Activated naive CD4-positive, alpha-beta T cell (primary cell): ENCODE measurements at places on chromosomes 7 and 10.

DNA sequence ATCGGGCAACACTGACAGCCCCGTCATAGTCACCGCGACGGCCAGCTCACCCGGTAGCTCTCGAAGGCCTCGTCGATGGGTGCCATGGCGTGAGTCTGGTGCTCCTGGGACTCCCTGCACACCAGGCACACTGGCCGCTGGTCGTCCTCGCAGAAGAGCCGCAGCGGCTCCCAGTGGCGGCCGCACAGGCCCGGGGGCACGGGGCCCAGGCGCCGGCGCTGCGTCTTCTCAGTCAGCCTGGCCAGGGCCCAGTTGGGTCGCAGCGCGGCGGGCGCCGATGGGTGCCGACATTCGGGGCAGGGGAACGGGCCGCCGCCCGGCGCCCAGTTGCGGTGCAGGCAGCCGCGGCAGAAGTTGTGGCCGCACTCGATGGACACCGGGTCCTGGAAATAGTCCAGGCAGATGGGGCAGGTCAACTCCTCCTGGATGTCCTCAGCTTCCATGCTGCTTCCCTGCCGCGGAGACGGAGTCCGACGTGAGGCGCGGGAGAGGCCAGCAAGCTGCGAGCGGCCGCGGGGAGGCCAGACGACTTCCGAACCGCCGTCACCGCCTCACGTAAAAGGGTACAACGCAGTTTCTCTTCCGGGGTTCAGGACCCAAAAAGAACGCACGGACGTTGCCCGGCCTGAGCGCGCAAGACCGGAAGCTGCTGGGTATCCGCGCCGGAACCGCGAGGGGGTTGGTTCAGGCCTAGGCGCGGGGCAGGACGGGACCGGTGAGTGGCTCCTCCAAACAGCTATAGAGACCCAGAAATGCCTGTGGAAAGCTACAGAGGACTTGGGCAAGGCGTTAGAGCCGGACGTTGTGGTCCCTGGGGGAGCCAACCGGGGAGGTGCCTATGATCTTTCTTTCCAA lies at the start of gene TRIM4:
TSS of gene TRIM4 (minus strand) at position 572 of the 855 bp plus-strand sequence. CDS start at position 443, 129 bp downstream.
- DNase-seq, result peak; percentile 66

- DNase-seq, result no peak
Measured at GRCh38 chr10:110643653-110644597, at the start of gene RBM20. TSS of gene RBM20 (plus strand) at chr10:110644336. CDS start at chr10:110644455, 119 bp downstream.

GRCh38 chr7:158779061-158780000 lies 50.0 kb downstream of the ESYT2 start:
- DNase-seq, result no peak

GRCh38 chr7:28483908-28484605 lies 71.7 kb downstream of the CREB5 start:
- DNase-seq, result no peak

- DNase-seq, result peak; percentile 57
Measured at GRCh38 chr10:88582806-88583583, at the start of gene RNLS. TSS of gene RNLS (minus strand) at chr10:88583318.

GRCh38 chr7:164882-165660 lies 27.3 kb upstream of the FAM20C start:
- no peak for DNase-seq

DNA sequence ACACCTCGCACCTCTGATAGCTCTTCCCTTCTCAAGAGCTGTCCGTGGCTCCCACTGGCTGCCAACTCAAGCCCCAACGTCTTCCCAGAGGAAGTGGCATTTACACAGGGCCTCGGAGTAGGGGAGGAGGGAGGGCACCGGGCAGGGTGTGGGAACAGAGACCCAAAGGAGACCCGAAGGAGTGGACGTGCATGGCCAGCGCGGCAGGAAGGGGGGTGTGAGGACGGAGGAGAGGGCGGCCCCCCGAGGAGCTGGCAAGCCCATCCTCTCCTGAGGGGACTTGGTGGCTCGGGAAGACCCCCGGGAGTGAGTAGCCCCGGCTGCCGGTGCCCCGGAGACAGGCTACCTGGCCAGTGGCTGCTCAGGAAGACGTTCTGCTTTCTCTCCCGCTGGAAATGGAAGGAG lies 85.9 kb downstream of the FOXL3 start:
- DNase-seq, result no peak

DNA sequence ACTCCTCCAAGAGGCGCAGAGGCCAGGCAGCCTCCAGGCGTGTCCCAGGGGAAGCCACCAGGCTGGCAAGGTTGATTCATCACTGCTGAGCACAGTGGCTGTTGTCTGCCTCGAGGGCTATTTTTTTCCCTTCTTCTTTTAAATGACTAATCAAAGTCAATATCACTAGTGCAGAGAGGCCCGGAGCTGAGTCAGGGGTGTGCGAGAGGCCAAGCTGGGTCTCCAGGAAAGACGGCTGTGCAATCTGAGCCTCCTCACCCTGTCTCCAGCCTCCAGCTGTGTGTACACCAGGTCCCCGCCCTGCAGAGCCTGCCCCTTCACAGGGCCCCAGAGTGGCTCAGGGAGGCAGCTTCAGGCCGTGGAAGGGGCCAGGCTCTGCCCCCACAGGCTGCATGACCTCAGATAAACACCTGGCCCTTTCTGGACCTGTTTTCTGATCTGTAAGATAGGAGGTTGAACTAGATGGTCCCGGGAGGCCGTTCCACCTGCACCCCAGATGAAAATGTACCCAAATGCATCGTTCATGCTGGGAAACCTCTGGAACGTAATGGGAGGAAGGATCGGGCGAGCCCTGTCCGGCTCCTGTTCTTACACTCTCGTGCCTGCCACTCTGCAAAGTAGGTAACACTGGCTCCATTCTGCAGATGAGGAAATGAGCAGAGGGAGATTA lies 3.7 kb downstream of the STX1A start:
- DNase-seq, result no peak

GRCh38 chr7:70539617-70540016 lies 592.3 kb upstream of the GALNT17 start:
- DNase-seq, result no peak

DNA sequence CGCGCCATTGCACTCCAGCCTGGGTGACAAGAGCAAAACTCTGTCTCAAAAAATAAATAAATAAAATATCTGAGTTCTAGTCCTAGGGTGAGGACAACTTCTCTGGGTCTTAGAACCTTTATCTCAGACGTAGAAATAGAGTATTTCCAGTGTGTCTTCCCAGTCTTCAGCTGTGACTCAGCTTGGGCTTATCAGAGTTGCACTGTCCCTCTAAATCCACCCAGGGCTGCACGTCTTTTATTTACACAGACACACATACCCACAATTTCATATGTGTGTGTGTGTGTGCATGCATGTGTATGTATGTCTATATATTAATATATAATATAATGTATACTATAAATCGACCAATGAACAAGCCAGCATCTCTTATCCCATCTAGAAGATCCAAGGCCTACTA lies 13.0 kb upstream of the PDIA4 start:
- DNase-seq, result no peak

DNA sequence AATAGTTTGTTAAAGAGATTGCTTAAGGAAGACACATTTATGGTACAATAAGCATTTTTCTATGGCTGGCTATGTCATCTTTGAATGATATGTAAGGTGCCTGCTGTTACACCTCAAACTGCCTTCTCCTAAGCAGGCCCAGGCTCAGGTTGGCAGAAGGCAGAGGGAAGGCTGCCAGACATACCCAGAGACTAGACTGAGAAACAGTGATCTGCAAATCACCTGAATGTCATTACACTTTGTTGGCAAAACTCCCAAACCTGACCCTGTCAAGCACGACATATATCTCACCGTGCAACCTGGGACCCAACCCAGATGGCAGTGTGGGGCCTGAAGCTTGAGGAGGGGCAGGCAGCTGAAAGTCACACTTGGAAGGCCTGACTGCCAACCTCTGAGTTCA lies 136.6 kb upstream of the TARP start:
- no peak for DNase-seq

- DNase-seq, result no peak
Measured at GRCh38 chr10:15137636-15138035, 30.9 kb downstream of the NMT2 start.

DNA sequence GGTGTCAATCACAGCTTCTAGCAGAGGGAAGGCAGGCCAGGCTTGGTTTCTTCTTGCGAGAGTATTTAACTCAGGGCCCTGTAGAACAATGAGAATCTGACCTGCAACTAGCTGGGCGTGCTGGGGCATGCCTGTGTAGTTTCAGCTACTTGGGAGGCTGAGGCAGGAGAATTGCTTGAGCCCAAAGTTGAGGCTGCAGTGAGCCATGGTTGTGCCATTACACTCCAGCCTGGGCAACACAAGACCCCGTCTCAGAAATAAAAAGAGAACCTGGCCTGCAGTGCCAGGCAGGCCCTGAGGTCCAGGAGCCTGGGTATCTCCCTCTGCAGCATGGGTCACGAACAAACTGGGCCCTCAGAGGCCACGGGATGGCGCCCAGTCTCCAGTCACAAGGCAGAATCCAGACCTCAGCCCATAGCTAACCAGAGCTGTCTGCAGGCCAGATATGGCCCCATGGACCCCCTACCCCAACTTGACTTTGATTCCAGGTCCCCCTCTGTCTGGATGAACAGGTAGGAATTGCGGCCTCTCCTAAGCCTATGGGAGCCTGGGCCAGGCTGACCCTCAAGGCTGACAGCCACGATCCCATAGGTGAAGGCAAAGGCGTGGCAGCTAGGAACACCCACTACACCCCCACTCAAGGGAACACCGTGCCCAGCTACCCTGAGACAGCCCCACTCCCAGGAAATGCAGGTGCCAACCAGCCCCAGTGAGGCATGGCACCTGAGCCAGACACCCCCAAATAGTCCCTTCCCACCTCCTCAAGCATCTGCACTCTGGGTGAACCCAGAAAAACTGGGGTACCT lies 102.7 kb upstream of the TNRC18 start:
- no peak for DNase-seq

- no peak for DNase-seq
Measured at GRCh38 chr10:73332379-73332778, 26.3 kb downstream of the CFAP70 start.

GRCh38 chr7:92680442-92680841 lies 90.3 kb upstream of the FAM133B start:
- no peak for DNase-seq

DNA sequence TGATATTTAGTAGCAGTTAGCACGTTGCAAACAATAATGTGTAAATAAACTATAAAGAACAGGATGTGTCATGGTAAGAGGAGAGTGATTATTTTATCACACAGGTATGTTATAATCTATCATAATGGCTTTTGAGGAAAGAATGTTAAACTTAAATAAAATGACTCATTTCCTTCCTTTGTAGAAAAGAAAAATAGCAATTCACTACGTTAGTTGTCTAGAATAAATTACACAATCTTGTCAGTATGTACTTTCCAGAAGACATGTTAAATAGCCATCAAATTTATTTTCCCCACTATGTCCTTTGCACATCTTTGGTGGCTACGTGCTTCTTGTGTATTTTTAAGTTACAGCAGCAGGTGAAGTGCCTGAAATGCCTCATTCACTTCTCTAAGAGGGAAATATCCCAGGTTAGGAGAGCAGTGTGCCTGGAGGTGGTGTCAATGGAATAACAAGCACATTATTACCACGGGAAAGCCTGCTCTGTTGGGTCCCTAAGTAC lies 133.8 kb downstream of the SEMA3A start:
- DNase-seq, result no peak

- no peak for DNase-seq
Measured at GRCh38 chr7:2616387-2617324, 15.1 kb upstream of the TTYH3 start.

DNA sequence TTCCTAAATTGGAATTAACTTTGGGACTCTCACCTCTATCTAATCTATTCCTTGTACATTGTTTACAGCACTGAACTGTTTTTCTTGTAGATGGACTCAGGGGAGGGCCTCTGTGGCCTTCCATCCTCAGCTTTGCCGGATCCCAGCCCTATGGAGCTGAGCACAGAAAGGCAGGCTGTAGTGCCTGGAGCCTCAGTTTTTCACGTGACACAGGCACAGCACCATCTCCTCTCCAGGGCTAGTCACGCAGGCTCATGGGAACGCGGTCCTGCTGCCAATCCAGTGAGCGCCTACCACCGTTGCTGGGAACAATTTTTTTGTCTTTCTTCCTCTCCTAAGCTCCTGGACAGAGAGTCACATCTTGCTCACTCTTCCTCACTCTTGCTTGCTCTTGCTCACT lies 75.6 kb upstream of the DDC start:
- DNase-seq, result no peak

GRCh38 chr10:86289577-86289868 lies 77.1 kb downstream of the GRID1 start:
- no peak for DNase-seq

DNA sequence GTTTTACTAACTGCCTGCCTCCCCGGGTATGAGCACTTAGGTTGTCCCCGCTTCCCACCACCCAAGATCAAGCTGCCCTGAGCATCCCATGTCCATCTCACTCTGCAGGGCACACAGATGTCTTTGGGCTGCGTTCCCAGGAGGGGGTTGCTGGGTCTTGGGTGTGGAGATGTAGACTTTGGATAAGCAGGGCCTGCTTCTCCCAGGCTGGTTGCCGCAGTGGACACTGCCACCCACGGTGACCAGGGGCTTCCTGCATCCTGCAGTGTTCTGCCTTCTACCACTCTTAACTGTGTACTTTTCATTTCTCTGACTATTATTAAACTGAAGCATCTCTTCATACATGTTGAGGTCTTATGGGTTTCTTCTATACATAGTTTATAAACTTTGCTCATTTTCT lies 70.0 kb downstream of the DOCK1 start:
- DNase-seq, result no peak

DNA sequence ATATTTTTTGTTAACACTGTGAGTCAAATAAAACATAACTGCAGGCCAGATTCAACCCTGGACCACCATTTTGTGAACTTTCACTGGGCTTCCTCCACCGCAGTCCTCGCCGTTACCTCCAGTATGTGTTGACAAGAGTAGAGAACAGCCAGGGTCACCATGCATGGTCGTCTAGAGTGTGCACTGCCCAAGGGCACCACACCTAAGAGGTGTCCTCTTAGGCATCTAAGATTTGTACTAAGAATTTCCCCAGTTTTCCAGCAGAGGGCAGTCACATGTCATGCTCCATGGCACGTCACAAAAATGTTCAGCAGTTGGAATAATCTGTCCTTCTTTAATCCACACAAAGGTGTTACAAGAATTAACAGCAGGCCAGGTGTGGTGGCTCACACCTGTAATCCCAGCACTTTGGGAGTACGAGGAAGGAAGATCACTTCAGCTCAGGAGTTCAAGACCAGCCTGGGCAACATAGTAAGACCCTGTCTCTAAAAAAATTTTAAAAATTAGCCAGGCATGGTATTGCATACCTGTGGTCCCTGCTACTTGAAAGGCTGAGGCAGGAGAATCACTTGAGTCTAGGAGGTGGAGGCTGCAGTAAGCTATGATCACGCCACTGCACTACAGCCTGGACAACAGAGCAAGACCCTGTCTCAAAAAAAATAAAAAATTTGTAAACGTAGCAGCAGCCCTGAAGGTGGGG lies 71.2 kb upstream of the FOXK1 start:
- no peak for DNase-seq

DNA sequence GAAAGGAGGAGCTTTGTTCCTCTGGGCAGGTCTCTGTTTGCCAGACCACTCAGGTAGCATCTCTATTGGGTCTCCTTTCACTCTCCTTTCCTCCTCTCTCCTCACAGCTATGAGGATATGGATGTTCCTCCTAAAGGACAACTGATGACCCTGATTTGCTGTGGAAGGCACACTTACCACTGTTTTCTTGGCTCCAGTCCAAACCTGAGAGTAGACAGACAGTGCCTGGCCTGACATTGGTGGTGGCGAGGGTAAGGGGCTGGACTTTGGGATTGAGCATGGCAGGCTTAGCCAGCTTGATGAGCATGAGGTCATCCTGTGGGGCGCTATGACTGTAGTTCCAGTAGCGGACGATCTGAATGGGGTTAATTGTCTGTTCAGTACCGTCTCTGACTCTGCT lies 3.6 kb downstream of the PRSS37 start:
- no peak for DNase-seq

GRCh38 chr7:110938165-110938564 lies 152.8 kb upstream of the LRRN3 start:
- DNase-seq, result no peak

- no peak for DNase-seq
Measured at GRCh38 chr10:61779950-61780659, 117.4 kb downstream of the CABCOCO1 start.
